ENCODE measurements at places on chromosomes 7 and 10. TPM values are rescaled to one million over a fixed set of nuclear protein-coding genes. Genes with fewer than 3 reads are reported as not detected.

Gene INHBA
- total RNA-seq = 2.1 TPM

Gene COMTD1
- 11.4 TPM for total RNA-seq

Gene METTL2B
- total RNA-seq = 63.4 TPM

Gene NEUROG3
- not detected for total RNA-seq

Gene POLR2J2
- 4.0 TPM for total RNA-seq

Gene APBB1IP
- 4.2 TPM for total RNA-seq

Gene UNC5B
- 0.35 TPM for total RNA-seq

Gene NAT16
- not detected for total RNA-seq

Gene C7orf57
- not detected for total RNA-seq

Gene PNLIPRP3
- not detected for total RNA-seq

Gene AKAP9
- 83.9 TPM for total RNA-seq

Gene NKX2-3
- total RNA-seq = not detected

Gene HHEX
- 0.40 TPM for total RNA-seq

Gene CLDN4
- 689 TPM for total RNA-seq

Gene PKD2L1
- total RNA-seq = not detected

Gene GLI3
- total RNA-seq = 0.35 TPM
